Stromal cell of bone marrow (primary cell): ENCODE measurements at places on chromosomes 2 and 18.
A peak's percentile ranks its signal among the peaks of the same experiment; 100 is the strongest.

- DNase-seq: no peak
Measured at GRCh38 chr2:9269295-9269694, 62.7 kb downstream of the ASAP2 start.

- peak; percentile 13 for DNase-seq
Measured at GRCh38 chr2:199756743-199757142, 94.2 kb downstream of the FTCDNL1 start.

DNA sequence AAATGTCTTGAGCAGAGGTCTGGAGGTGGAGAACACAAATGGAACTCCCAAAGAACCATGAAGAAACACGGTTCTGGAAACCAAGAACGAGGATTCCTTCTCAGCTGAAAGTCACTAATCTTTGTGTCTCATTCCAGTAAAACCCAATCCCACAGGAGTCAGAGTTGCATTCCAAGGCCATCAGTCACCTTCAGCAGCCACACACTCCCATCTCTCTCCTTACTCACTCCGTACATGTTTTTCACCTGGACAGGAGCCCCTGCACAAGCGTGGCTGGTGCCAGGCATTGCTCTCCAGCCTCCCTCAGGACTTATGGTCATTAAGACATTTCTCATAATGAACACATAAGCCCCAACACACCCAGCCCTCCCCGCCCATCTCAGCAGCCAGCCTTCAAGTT, 175.4 kb upstream of the SIX2 start:
- no peak for DNase-seq

DNA sequence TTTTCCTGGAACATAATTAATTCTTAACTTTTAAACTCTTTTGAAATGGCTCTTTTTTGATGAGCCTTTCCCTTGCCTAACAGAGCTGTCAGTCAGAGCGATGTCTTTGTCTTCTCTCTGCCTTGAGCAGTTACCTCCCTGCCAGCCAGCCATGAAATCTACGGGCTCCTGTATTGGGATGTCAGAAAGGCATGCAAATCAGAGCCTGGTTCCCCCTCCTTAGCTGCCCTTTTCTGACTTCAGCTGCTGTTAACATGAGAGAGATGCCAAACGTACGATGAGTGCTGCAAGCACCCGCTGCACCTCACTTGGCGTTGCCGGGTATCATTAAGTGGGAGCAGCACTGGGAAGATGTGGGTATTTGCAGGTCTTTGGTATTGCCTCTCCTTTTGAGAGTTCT, 131.4 kb upstream of the BOD1L2 start:
- DNase-seq: no peak
